ENCODE measurements at places on chromosomes 7 and 10.
A peak's percentile ranks its signal among the peaks of the same experiment; 100 is the strongest.

DNA sequence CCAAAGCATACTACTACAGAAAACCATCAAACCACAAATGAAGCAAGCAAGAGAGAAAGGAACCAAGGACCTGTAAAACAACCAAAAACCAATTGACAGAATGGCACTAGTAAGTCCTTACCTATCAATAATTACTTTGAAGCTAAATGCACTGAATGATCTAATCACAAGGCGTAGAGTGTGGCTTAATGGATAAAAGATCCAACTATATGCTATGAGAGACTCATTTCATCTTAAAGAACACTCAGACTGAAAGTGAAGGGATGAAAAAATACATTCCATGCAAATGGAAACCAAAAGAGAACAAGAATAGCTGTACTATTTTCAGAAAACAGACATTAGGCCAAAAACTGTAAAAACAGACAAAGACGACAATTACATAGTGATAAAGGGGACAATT is 70.7 kb downstream of the CRPPA start:
- no peak for DNase-seq

GRCh38 chr7:39637400-39637799 is 14.0 kb downstream of the RALA start:
- DNase-seq, result no peak

- no peak for DNase-seq
These were observed 8.2 kb upstream of the VCL start for GRCh38 chr10:73989594-73990150.

GRCh38 chr7:41051535-41051934 is 651.4 kb downstream of the INHBA start:
- DNase-seq, result no peak

DNA sequence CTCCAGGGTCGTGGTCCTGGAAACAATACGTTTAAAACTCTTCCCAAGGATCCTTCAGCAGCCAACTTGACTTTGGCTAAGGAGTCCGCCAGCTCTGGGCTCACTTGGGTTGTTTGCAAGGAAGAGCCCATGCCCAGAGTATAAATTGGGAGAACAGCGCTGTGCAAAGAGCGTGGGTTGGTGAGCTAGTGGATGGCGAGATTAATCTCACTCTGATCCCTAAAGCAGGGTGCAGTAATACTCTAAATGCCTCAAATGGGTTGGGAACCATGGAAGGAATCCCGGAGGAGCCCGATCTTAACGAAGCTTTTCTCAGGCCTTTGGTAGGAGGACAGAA is 495 bp upstream of the SDHAF3 start:
- DNase-seq, result no peak

DNA sequence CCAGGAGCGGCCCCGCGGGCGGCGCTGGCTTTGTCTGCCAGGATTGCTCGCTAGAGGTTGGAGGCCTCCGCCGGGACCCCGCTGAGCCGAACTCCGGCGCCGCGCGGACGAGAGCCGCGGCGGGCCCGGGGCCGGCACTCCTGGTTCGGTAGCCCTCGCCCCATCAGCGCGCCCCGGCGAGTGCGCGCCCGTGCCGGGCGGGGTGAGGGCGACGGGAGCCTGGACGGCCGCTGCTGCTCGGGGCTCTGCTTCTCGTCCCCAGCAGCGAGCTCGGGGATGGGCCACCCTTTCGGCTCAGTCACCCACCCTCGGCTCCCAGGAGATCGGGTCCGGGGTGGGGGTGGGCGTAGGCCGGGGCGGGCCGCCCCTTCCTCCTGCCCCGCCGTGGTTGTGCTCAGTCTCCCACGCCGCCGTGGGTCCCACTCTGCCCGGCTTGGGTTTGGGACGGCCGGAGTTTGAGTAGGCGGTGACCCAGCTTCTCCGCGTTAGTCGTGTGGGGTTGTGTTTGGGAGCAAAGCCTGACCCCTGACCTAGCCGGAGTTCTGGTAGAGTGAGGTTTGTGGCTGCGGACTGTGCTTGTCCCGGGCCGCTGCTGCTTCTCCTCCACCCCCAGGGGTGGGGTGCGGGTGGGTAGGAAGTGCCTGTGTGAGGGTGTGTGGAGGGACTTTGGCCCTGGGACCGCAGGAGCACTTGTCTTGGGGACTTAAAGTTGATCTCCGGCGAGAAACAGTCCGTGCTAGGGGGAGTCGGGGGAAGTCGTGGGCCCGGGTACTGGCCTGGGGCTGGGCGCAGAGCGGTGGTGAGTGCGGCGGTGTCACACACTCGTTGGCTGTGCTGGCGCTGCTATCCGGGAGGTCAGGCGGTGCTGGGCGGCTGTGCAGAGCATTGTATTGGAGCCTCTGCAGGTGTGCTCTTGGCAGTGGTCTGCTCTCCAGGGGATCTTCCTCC is 677 bp downstream of the TSPAN14 start:
- DNase-seq, result no peak

DNA sequence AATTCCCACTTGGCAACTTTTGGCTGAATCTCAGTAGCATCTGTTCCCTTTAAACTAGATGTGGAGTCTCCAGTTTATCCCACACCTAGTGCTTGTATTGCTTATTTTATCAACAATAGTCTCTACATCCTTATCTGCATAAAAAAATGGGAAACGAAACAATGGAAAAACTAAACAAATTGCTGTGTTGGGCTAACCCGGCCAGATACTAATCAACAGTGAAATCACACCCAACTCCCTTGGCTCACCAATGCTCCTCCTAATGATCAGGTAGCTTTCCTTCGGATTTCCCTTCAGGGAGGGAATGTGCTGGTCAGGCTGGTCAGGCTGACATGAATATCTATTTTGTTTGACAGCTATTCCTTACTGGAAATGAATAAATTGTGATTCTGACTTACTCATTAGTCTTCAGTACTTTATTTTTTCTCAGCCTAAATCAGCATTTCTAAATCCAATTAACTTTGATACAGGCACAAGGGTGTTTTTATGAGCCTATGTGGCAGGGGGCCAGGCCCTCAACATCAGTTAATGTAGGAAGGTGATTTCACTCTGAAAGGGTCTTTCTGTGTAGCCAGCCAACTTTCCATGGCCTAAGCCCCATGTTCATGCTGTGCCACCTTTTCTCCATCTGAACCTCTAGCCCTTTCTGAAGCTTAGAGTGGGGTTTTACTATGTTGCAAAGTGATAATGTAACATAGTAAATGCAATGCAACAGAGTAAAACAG is 170.5 kb upstream of the NPSR1 start:
- DNase-seq, result no peak

- no peak for DNase-seq
These were observed 189.3 kb downstream of the POLR1F start for GRCh38 chr7:19519443-19520021.

GRCh38 chr7:17584822-17585221 is 286.4 kb downstream of the AHR start:
- DNase-seq, result no peak

DNA sequence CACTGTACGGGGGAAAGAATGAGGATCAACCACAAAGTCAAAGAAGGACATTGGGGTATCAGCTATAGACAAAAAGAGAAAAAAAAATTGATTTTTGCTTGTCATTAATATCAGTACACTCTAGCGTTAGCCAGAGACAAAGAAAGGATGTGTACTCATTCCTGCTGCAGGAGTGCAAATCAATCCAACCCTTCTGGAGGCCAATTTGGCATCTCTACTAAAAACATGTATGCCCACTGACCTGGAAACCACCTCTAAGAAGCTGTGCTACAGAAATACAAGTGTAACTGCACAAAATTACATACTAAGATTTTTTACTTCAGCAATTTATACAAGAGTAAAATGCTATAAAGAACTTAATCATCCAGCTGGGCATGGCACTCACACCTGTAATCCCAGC is 13.6 kb downstream of the NSMCE4A start:
- peak; percentile 36 for DNase-seq

DNA sequence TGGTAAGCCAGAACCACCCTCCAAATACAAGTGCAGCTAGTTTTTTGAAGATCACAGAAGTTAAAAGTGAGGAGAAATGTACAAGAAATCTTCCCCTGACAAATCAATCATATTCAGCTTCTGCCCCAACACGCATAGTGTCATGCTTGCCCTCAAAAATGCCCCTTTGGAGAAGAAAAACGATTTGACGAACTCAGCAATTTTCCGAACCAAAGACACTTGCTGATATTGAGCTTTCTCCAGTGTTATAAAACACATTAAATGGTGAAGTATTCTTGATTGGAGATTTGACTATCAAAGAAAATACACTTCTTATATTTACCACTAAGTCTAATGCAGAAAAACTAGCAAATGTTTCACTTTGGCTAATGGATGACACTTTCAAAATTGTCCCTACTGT is 195.5 kb downstream of the ETV1 start:
- DNase-seq, result no peak

- no peak for DNase-seq
These were observed 830 bp downstream of the RAB18 start for GRCh38 chr10:27504808-27505460.

DNA sequence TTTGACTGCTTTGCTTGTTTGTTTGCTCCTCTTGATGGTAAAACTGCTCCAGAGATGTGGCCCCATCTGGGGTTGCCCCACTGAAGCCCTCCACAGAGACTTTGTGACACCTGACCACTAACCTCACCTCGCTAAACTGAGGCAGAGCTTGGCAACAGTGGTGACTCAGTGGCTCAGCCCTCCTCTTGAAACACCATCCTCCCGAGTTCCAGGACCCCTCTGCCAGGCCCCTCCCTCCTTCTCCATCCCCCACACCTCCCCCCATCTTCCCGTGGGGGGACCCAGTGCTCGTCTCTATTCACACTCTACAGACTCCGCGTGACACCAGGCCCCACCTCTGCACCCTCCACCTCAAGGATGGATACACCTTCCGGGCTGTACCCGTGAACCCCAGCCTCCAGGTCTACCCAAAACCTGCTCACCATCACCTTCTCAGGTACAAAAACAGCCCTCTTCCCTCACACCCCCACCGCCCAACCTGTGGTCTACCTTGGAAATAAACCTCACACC is 19.0 kb upstream of the RET start:
- no peak for DNase-seq

DNA sequence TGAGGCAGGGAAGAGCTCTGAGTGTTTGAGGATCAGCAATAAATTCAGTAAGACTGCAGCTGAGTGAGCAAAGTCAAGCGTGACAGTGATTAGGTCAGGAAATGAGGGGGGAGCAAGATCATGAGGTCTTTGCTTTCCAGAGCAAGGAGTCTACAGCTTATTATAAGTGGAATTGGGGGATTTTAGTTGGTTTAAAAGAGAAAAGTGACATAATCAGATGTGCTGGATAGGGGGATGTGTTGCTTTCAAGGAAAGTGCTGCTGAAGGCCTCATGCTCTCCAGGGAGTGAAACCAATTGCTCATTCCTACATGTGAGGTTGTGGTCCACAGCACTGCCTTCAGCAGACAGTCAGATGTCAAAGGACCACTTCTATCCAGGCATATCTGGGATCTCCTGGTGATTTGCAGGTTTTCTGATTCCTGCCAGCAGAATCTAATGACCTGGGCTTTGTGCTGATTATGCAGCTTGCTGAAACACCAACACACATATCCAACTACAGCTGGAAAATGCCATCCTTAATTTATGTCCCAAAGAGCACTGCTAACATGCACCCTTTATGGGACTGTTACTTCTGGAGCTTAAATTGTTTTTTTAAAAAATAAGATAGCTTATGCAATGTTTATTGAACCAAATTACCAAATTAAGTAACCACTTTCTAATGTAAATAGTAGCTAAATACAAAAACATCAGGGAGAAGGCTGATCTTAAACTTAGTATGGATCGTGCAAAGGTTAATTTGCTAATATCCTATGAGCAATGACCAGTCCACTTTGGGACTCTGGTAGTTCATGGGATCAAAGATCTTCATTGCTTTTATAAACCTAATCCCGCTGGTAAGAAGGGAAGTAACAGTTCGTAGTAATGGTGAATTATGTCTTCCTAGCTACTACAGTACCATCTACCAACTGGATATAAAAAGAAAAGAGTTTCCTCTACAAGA is 607.6 kb downstream of the KCNMA1 start:
- DNase-seq, result no peak

- DNase-seq, result no peak
These were observed 13.9 kb downstream of the ZNF488 start for GRCh38 chr10:47370015-47370767.

GRCh38 chr7:124033095-124033806 is 384 bp upstream of the TMEM229A start:
- DNase-seq, result no peak

DNA sequence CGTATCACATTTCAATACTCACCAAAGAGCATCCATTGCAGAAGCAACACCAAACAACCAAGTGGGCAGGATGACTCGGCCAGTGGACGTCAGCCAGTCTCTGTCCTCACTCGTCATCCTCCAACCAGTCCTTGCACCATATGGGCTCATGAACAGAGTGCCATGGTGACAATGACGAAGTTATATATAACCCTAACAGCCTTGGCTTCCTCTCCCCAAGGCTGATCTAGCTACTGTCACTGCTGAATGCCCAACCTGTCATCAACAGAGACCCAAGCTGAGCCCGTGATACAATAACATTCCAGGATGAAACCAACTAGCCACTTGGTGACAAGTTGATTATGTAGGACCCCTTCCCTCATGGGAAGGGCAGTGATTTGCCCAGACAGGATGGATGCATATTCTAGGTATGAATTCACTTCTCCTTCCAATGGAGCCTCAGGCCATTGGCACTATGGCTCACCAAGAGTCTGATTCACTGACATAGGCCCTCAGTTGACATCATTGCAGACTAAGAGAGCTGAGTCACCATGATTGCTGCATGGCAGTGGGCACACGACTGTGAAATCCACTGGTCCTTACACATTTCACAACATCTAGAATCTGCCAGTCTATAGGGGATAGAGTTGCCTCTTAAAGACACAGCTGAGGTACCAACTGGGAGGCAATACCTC is 26.3 kb upstream of the PPIF start:
- no peak for DNase-seq

- DNase-seq, result no peak
These were observed 271.3 kb upstream of the CNTNAP2 start for GRCh38 chr7:145845345-145845744.

DNA sequence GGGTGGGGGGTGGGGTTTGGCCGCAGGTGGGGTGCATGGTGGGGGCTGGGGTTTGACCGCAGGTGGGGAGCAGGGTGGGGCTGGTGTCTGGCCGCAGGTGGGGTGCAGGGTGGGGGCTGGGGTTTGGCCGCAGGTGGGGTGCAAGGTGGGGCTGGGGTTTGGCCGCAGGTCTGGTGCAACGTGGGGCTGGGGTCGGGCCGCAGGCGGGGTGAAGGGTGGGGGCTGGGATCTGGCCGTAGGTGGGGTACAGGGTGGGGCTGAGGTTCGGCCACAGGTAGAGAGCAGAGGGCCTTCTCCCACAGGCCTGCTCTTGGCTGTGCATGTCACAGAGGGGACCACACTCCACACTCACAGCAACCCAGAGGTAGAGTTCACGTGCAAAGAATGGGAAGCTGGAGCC is 586.6 kb downstream of the PTPRN2 start:
- no peak for DNase-seq

- DNase-seq, result no peak
These were observed 18.8 kb downstream of the JCAD start for GRCh38 chr10:30040597-30040996.

- peak; percentile 38 for DNase-seq
These were observed 452 bp downstream of the SEMA3C start for GRCh38 chr7:80918399-80918798.

DNA sequence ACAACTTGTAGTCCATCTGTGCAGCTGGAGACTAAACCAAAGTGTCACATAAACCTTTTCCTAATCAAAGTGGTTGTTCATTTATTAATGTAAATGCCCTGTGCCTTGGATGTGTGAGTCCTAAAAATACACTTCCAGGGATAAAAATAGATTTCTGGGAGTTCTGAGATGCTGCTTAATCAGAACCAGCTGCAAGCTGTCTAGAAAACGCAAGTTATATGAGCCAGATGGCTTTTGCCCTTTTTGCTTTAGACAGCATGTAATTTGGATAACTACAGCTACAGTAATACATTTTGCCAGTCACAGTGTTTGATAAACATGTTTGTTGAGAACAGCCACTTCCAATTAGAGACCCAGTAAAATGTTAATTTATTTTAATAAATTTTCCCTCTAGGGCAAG is 185.1 kb upstream of the PRPS1L1 start:
- peak; percentile 21 for DNase-seq
